HAP-1 (cell line): ENCODE measurements at places on chromosomes 7 and 10.

- no peak for DNase-seq
Observed at GRCh38 chr7:111839261-111839660, 277.0 kb upstream of the IMMP2L start.

GRCh38 chr7:39816462-39817060 lies 133.5 kb upstream of the CDK13 start:
- no peak for DNase-seq

DNA sequence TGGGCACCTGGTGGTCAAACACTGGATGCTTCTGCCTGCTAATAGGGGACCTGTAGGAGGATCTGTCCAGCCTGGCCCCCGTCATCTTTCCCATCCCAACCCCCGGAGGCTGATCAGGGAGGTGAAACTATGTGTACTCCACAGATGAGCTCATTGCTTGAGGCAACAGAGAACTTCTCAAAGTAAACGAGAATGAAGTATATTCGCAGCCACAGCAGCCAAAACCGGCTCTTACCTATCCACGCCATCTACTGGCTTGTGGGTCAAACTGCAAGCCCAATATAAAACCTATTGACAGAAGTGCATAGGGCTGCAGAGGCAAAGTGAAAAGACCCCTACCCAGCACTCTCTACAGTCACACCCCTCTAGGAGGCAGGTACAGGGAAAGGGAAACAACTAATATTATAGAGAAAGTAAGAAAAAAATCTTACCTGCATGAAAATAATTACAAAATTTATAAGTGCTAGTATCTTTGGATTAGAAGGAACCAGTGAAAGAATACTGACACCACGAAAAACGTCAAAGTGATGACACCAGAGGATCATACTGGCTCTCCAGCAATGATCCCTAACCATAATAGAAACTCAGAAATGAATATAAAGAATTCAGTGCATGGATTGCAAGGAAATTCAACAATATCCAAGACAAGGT lies 973.5 kb downstream of the ANKRD7 start:
- peak; percentile 65 for DNase-seq

- no peak for DNase-seq
Observed at GRCh38 chr10:69497231-69497561, 45.9 kb downstream of the TSPAN15 start.

DNA sequence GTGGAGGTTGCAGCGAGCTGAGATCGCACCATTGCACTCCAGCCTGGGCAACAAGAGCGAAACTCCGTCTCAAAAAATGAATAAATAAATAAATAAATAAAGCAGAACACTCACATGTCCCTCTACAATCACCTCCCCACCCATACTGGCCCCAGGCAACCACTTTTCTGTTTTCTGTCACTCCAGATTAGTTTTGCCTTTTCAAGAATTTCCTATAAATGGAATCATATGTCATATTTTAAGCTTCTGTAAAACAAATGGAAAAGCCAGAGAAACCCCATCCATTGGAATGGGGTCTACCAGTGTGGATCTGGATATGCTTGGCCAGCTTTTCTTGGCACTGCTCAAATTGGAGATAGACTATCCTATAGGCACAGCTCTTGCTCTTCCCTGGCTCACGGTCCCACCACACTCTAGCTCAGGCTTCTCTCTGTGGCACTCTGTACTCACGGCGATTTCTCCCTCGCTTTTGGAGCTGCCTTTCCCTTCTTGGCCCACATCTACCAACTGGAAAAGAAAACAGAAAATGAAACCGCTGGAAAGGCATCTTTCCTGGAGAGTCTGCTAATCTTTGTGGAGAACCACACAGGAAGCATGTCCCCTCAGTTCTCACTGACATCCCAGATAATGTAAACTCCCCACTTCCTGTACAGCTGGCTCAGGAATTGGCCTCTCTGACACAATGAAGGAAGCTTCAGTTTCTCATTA lies 210.1 kb downstream of the JCAD start:
- no peak for DNase-seq

DNA sequence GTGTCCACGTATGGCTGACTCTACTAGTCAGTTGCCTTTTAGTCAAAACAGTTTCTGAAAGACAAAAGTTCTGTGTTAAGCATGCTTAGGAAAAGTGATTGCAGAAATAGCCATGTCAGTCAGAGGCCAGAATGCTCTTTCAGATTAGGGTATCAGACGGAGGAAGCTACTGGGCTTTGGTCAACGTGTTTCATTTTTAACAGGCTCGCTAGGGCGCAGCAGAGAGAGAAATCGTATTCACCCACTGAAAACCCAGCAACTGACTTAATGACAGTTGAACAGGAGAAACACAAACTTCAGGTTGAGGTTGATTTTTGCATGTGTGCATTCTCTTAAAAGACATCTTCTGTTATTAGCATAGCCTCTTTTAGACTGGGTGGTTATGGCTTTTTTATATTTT lies 322.6 kb upstream of the KIAA1217 start:
- peak; percentile 6 for DNase-seq

DNA sequence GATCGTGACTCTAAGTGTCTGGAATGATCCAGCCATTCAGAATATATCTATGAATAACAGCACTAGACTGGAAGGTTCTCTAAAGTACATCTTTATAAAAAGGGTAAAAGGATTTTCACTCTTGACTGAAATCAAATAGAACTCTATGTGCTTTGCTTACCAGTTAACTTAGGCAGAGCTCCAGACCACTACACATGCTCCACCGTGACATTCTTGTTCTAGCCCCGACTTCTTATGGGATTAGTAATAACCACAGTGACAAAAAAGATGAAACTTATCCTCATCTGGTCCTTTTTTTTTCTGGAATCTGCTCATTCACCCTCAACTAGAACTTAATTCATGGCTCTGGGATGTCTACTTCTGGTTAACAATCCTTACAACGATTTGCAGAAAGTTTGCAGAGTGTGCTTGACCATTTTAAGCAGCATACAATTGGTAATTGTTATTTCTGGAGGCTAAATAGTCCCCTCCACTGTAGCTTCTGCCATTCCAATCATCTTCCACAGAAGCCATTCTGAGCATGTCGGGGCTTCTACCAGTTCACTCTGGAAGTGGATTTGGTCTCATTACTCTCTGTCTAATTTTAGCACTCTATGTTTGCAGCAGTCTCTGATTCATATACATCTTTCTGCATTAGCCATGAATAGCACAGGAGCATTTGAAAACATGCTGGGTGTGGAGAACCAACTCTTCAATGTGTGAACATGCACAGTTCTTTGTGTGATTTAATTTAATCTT lies 163.7 kb upstream of the CDC14C start:
- no peak for DNase-seq

GRCh38 chr7:120337308-120337907 lies 64.4 kb downstream of the KCND2 start:
- peak; percentile 33 for DNase-seq

DNA sequence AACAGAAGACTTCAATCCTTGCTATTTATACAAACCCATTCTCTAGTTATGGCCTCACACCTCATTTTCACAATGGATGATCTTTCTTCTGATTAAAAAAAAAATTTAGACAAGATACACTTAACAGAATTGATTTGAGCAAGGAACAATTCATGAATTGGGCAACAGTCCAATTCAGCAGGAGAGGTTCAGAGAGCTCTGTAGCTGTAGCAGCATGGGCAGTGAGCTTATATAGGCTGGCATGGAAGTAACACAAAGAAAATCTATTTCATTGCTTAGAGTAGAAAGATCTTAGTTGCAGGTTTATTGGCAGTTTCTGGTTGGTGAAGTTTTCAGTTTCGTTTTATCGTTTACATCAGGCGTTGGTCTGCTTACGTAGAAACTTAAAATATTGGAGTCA lies 23.0 kb upstream of the LRGUK start:
- DNase-seq: no peak

DNA sequence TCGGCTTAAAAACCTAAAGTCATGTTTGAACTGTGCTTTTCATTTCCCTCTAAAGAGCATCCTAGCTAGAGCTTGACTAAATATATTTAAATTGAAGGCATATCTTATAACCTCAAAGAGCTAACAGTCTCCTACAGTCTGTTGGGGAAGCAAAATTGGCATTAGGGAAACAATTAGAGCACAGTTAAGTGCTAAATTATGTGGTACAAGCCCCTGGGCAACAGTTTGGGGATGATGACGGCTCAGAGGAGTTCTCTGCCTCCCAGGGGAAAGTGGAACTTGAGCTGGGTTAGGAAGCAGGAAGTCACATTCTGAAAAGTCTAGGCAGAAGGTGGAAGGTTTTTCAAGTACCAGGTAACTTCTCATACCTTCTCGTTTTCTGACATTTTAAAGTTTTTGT lies 18.6 kb upstream of the GOT1 start:
- no peak for DNase-seq

DNA sequence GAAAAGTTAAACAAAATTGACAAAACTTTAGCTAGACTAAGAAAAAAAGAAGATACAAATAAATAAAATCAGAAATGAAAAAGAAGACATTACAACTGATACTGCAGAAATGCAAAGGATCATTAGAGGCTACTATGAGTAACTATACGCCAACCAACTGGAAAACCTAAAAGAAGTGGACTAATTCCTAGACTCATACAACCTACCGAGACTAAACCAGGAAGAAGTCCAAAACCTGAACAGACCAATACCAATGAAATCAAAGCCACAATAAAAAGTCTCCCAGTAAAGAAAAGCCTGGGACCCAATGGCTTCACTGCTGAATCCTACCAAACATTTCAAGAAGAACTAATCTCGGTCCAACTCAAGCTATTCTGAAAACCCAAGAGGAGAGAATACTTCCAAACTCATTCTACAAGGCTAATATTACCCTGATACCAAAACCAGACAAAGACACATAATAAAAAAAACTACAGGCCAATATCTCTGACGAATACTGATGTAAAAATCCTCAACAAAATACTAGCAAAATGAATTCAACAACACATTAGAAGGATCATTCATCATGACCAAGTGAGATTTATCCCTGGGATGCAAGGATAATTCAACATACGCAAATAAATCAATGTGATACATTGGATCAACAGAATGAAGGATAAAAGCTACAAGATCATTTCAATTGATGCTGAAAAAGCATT lies 20.3 kb downstream of the ELAPOR2 start:
- DNase-seq: no peak

GRCh38 chr7:74012842-74013249 lies 15.1 kb upstream of the ELN start:
- no peak for DNase-seq

DNA sequence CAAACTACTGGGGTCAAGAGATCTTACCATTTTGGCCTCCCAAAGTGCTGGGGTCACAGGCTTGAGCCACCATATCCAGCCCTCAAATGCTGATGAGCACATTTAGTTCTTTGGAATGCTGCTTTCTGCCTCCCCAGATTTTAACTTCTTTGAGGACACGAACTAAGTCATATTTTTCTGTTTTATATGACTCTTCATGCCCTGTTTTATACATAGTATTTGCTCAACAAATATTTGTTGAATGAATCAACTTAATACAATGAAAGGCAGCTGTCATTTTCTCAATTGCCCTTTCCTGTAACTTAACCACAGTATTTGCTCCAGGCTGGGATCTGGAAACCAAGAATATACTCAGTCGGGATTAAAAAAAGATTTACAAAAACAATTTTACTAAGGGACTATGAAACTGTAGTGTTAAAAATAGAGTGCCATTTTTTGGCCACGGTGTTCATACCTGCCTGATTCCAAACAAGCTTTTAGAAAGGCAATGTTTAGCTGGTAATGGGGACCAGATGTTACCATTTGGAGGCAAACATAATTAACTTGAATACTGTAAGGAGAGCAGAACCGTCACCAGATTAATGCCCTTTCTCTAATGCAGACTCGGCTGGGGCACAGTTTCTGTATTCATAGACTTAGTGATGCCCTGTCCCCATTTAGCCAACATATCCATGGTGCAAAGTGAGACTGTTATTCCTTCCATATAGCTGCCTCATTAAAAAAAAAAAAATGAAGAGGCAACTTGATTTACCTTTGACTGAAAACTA lies 117.6 kb downstream of the NRP1 start:
- no peak for DNase-seq

DNA sequence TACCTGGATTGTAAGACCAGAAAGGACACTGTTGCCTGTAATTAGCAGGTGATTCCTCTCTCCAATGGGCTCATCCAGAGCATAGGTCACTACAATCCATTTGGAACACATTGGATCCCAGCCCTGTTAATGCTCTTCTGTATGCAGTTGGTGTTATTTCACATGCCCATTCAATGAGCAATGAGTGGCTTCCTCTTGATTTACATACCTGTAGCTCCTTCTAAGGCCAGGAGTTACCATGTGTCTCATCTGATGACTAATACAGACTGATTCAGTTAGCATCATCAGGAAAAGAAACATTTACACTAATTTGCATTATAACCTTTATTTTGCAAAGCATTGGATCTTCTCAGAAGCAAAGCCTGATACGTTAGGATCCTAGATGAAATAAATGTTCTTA lies 83.1 kb upstream of the NPVF start:
- DNase-seq: no peak

- DNase-seq: peak; percentile 94
Observed at GRCh38 chr7:149125863-149126661, at the start of gene ZNF425. Gene ZNF425 (minus strand): TSS chr7:149126324. CDS start chr7:149126213, 111 bp downstream.

GRCh38 chr10:50874723-50875122 lies 10.7 kb downstream of the A1CF start:
- DNase-seq: no peak

DNA sequence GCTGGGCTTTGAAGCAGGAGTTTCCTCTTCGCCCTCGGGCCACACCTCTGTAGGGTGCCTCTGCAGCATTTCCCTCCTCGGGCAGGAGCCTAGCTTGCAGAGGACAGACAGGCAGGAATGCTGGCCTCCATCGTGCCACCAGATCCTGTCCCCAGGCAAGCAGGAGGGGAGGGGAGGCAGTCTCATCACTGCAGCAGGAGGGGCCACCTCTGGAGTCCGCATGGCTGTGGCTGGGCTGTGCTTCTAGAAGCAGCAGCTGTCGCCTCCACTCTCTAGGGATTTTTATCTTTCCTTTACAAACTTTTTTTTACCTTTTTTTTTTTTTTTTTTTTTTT lies 181.4 kb downstream of the CUX1 start:
- DNase-seq: no peak

DNA sequence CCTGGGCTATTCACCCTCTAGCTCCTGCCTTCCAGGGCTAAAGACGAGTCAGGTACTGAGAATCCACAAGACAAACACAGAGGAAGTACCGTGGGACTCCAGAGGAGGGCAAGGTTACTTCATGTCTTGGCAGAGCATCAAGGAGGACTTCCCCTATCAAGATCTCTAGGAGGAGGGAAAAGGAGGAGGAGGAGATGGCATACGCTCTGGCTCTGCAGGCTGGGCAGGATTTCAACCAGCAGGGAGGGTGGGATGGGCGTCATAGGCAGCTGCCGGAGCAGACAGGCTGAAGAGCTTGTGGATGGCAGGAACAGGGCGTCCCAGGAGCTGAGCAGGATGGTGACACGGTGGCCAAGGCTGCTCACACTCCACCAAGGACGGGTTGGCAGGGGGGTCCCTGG lies 21.3 kb downstream of the MDH2 start:
- no peak for DNase-seq

GRCh38 chr10:61439058-61439609 lies 14.0 kb downstream of the TMEM26 start:
- DNase-seq: no peak

DNA sequence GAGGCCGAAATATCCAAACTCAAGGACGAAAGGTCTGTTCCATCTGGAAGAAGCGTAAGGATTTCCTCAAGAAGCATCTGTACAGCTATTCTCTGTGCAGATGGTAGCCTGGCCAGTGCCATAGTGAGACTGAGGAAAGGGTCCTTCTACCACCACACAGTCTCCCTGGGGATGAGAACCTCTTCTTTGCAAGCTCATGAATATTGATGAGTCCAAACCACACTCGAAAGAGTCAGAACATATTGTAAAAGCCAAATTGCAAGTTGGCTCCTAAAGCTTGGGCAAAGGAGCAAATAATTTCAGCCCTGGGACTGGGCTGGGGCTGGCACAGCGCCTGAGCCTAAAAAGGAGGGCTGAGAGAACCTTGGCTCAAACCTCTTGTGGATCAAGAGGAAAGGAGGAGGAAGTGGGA lies 66.1 kb upstream of the PIP4K2A start:
- no peak for DNase-seq
